ENCODE measurements at places on chromosomes 4 and X. TPM values are rescaled to one million over a fixed set of nuclear protein-coding genes. Genes with fewer than 3 reads are reported as not detected.

The S100G gene
- total RNA-seq, result not detected

The NXF2 gene
- total RNA-seq, result not detected

The DGAT2L6 gene
- total RNA-seq, result not detected

The ANKRD37 gene
- total RNA-seq, result 24.1 TPM

The TCEAL6 gene
- not detected for total RNA-seq

The CDX4 gene
- not detected for total RNA-seq

The CT47A1 gene
- total RNA-seq, result not detected

The PDLIM3 gene
- not detected for total RNA-seq

The DRD5 gene
- total RNA-seq, result not detected

The PRAF2 gene
- 9.1 TPM for total RNA-seq

The ANOS1 gene
- total RNA-seq, result not detected

The CCKAR gene
- not detected for total RNA-seq

The LRP2BP gene
- 0.60 TPM for total RNA-seq

The TRAM1L1 gene
- total RNA-seq, result not detected

The SPANXB1 gene
- not detected for total RNA-seq

The FAM9C gene
- not detected for total RNA-seq

The WAS gene
- 85.9 TPM for total RNA-seq

The ARHGAP36 gene
- total RNA-seq, result not detected
